ENCODE measurements at places on chromosomes 4 and X.
A peak's percentile ranks its signal among the peaks of the same experiment; 100 is the strongest.

DNA sequence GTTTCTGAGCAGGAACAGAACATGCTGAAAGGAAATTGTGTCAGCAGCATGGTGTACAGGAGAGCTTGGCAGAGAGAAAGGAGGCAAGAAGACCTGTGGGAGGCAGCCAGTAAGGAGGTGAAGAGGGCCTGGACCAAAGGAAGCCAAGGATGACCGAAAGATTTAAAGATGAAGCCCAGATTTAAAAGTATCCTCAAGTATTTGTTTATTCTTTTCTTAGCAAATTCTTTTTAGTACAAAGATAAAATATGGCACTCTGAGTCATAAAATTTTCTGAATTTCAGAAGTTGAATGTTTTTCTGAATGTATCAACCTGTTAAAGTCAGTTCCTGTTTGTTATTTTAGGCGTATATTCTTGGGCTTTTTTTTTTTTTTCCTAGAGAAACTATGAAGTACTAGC, 3.5 kb downstream of the PKD2 start:
- no peak for DNase-seq

DNA sequence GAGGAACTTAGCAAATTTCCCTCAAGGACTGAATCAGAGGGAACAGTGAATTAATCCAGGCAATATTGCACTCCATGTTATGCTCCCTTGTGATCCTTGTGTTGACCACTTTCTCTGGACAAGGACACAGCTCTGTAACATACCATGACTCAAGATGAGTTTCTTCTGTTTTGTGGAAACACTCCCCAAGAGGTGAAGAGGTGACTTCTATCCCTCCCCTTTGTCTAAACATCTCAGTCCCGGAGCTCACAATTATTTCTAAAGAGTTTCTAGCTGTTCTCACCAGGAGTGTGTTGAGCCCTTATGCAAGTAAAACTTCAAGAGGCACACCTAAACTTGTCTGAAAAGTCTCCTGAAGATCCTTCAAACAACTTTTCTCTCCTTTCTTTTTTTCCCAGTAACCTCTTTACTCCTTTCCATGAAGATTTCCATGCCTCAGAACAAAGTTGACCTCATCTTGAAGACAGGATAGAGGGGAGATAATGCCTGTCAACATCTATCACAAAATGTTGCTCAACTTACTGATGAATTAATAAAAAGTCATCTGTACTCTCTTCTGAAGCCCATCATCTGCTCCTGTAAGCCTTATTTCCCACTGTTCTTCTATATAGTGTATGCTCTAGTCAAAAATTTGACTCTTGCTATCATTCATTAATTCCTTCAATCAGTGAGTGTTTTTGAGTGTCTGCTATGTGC, 429.1 kb downstream of the SPRY1 start:
- no peak for DNase-seq

DNA sequence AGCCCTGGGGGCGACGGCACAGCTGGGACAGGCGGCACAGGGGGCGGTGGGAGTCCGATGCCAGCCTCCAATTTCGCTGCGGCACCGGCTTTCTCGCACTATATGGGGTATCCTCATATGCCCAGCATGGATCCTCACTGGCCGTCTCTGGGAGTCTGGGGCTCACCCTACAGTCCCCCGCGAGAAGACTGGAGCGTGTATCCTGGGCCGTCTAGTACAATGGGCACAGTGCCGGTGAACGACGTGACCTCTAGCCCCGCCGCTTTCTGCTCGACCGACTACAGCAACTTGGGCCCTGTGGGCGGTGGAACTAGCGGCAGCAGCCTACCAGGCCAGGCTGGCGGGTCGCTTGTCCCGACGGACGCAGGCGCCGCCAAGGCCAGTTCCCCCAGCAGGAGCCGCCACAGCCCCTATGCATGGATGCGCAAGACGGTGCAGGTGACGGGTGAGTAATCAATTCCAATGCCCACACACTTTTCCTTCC, 500 bp downstream of the CDX4 start:
- no peak for DNase-seq

- DNase-seq, result no peak
Observed at GRCh38 chr4:123568936-123569335, 172.3 kb downstream of the SPRY1 start.

DNA sequence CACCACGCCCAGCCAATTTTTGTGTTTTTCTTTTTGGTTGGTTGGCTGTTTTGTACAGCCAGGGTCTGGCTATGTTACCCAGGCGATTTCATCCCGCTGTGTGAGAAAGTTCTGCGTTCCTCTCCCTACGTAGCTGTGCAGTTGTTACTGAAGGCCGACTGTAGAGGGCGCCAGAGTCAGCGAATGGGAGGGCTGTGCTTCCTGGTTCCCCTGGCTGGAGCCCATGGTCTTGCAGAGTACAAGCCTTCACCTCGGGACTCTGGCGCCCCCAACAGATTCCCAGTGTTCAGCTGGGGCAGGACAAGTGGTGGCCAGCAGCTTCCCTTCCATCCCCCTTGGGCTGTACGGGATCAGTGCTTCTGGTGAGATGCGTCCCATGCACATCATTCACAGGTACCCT, 5.6 kb upstream of the CT45A1 start:
- no peak for DNase-seq

- no peak for DNase-seq
Observed at GRCh38 chr4:6869944-6870343, 39.7 kb upstream of the TBC1D14 start.

DNA sequence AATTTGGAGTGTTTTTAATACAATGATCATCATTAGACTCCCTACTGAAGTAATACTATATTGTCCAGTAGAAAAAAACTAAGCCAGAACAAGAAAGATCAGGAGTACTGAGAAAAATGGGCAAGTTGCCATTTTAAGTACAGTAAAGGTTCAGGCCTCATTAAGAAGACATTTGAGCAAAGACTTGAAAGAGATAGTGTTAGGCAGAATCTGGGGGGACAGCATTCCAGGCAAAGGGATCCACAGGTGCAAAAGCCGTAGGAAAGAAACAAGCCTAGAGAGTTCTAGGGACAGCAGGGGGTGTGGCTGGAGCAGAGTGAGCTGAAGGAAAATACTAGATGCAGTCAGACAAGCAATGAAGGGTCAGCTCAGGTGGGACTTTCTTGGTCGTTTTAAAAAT, 58.1 kb upstream of the INTU start:
- DNase-seq, result no peak

GRCh38 chrX:118225711-118226428, 109.3 kb upstream of the KLHL13 start:
- DNase-seq, result no peak

GRCh38 chr4:88104902-88105610, 53.4 kb downstream of the ABCG2 start:
- DNase-seq, result no peak

GRCh38 chrX:44891642-44892041, 18.7 kb downstream of the KDM6A start:
- DNase-seq, result no peak

GRCh38 chr4:11313157-11313943, 115.3 kb downstream of the HS3ST1 start:
- no peak for DNase-seq

GRCh38 chr4:104394406-104395167, 100.1 kb downstream of the CXXC4 start:
- no peak for DNase-seq

GRCh38 chr4:54315561-54316538, 86.8 kb downstream of the PDGFRA start:
- DNase-seq, result no peak

GRCh38 chrX:74925225-74926088, at the start of gene NEXMIF:
NEXMIF (minus strand) TSS chrX:74925452.
- peak; percentile 35 for DNase-seq

DNA sequence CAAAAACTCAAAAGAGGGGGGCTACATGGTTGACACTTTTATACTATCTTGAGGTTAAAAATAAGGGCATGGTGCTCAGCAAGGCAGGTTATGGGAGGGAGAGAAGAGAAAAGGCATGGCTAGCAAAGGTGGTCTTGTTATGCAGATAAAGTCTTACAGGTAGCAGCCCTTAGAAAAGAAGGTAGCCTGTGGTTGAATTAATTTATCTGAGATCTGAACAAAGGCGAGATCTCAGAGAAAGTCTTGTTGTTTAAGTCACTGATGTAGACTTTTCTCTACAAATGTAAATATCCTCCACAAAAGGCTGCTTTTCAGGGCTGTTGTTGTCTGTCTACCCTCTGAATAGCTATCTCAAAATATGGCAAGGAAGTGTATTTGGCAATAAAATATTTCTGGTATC, 1250.4 kb downstream of the PCDH18 start:
- DNase-seq, result no peak

- no peak for DNase-seq
Observed at GRCh38 chr4:152704788-152705187, 25.0 kb upstream of the TMEM154 start.

DNA sequence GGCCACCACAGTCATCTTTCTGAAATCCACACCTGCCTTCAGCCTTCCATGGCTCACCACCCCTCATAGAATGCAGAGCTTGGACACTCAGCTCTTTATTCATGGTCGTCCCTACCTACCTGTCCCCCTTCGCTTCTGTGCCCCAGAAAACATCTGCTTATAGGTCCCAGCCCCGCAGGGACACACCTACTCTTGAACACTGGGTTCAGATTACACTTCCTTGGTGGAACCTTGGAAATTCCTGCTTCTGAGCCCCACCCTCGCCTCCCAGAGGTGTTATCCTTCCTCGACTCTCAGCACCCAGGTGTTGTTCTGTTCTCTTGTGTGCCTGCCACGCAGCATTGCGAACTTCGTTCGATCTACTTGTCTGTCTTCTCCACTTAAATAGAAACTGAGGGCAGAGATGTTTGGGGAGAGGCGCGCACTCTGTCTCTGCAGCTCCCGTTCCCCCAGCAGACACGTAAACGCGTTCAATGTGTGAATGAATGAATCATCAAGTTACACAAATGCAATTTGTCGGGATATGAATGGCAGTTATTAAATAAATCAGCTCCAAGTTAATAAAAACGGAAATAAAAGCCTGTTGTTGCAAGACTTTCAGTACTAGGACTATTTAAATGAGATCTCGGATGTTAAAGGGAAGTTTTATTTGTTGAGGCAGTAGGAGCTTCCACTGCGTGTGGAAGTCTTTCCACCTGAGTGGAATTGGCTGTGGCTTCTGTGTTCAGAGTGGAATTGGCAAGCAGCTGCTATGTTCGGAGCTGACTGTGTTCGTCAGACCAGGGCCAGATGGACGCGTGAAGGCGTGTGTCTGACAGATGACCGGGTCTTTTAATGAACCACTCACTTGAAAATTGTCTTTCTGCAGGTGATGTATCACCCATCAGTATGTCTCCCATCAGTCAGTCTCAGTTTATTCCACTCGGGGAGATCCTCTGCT, 95.6 kb downstream of the STOX2 start:
- no peak for DNase-seq

GRCh38 chr4:111775556-111776297, 369.5 kb upstream of the FAM241A start:
- no peak for DNase-seq

DNA sequence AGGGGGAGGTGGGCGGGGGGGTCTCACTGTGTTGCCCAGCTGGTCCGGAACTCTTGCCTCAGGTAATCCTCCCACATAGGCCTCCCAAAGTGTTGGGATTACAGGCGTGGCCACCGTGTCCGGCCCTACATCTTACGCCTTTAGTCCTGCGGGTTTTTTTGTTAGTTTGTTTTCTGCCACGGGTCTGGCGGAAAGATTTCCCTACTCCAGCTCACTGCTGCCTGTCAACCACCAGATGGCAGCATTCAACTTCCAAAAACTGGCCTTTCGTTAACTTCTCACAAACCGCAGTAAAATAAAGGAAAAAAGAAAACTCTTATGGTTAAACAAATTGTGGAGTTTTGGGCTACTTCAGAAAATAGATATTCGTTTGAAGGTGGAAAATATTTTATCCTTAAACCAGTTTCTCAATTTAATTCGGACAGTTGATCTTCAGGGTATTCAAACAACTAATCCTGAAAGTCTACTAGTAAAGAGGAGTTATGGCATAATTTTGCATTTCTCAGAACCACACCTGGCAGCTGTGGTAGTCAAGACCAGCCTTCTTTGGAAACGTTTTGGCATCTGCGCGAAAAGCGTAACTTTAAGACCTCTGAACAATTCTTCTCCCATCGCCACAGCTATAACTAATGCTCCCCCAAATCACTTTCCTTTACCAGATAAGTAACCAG, 41.1 kb downstream of the LUZP4 start:
- no peak for DNase-seq

GRCh38 chr4:152356428-152357034, 179.4 kb downstream of the FBXW7 start:
- DNase-seq, result no peak
